ENCODE measurements at places on chromosomes 13 and 19.

DNA sequence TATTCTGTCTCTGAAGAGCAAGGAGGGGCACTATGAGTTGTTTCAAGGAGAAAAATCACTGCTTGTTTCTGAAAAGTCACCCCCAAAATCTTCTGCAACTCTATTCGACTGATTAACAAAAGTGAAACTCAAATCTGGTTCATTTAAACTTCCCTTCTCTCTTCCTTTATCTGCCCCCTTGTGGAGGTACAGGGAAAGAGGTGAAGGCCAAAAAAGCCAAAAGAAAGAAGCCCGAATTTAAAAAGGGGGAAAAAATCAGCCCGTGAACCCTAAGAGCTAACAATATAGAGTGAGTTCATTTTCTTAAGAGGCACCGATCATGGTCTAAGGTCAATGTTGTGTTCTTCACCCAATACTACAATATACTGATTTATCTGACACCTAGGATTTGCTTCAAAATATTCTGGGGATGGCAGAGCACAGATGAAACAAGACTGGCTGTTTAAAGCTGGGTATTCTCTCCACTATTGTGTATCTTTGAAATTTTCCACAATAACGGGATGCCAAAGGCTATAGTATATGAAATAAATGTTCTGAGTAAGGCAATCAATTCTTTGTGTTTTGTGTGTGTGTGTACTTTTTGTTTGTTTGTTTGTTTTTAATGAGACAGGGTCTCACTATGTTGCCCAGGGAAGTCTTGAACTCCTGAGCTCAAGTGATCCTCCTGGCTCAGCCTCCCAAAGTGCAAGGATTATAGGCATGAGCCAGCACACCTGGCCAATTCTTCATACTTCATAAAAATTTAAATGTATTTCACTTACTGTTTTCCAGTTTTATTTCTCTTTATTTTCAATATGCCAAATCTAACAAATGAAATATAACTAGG lies 55.0 kb upstream of the EEF1AKMT1 start:
- H3K4me1 ChIP-seq = peaks cover 3% of the 10 kb centered on the region
- peaks cover 3% of the 10 kb centered on the region for H3K36me3 ChIP-seq
- DNase-seq = peak; percentile 64
- H3K27ac ChIP-seq = no peak overlapping the region

DNA sequence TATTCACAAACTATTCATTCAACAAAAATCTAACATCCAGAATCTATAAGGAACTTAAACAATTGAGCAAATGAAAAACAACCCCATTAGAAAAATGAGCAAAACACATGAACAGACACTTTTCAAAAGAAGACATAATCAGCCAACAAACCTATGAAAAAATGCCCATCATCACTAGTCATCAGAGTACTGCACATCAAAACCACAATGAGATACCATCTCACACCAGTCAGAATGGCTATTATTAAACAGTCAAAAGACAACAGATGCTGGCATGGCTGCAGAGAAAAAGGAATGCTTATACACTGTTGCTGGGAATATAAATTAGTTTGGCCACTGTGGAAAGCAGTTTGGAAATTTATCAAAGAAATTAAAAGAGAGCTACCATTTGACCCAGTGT lies 487.6 kb downstream of the GPC6 start:
- no peaks in the 10 kb centered on the region for H3K27me3 ChIP-seq
- no peak overlapping the region for H3K4me3 ChIP-seq
- no peak overlapping the region for H3K27ac ChIP-seq
- no peaks in the 10 kb centered on the region for H3K4me1 ChIP-seq

GRCh38 chr19:47305309-47305751 lies 4.3 kb upstream of the C5AR1 start:
- H3K36me3 ChIP-seq = no peaks in the 10 kb centered on the region
- H3K27ac ChIP-seq = no peak overlapping the region
- H3K4me3 ChIP-seq = no peak overlapping the region
- no peaks in the 10 kb centered on the region for H3K4me1 ChIP-seq
- peak; percentile 23 for DNase-seq

DNA sequence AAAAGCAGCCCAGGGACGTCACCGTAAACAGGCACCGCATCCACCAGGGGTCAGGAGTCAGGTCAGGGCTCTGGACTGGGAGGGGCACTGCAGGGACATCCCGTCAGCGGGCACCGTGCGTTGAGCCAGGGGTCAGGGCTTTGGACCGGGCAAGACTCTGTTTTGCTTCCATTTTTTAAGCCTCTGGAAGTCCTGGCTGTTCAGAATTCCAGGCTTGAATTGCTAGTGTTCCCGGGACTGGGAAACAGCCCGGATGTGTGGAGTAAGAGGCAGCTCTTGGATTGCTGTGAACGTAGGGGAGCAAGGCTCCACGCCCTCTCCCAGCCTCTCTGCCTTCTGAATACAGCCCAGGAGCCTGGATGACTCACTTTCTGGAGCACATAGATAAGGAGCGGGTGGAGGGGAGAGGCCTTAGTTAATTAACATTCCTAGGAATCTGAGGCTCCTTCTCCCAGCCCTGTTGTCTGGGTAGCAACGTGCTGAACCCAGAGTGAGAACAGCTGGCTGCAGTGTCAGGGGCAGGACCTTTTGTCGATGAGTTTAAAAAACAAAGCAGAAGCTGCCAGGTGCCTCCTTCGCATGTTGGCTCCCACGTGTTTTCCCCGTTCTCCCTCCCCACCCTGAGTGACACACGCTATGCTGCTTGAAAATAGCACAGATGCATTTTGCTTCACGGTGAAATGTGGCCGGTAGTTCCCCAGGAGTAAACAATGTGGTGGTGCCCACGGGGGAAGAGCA lies 21.9 kb downstream of the ATP11A start:
- H3K27ac ChIP-seq = peak overlapping the region; percentile 65
- no peaks in the 10 kb centered on the region for H3K36me3 ChIP-seq
- DNase-seq = peak; percentile 84
- H3K27me3 ChIP-seq = no peaks in the 10 kb centered on the region

DNA sequence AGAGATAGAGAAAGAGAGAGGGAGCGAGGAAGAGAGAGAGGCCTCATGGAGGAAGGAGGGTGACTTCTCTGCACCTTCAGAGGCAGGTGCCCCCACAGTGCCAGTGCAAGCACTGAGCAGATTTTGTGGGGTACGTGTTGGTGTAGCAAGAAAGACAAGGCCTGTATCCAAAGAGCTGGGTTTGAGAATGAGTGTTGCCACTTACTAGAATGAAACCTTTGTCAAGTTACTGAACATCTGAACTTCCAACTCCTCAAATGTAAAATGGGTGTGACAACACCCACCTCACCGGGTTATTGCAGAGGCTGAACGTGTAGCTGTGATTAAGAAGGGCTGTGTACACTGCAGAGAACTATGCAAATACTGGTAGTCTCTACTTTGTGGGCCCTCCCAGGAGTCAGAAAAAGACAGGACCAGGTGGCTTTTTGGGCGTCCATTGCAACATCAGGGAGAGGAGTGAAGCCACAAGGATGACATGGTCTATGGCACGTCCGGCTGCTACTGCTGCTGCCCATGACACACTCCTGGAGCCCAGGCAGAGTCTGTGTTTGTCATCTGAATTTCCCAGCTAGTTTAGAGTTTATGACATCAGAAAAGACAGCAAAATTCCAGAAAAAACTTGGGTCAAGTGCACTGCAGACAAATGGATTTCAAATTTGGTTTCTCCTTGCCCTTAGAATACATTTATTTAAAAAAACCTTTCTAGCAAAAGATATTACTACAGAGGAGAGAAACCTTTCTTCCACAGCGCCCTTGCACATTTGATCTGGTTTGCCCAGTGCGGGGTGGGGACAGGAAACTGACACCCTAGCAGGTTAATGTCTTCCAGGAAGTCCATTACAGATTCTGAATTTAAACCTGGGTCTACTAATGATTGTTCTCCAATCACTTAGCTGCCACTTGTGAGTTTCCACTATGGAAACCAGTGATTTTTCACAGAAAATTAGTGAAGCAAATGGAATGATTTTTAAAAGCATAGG lies 54.0 kb upstream of the ATP12A start:
- H3K36me3 ChIP-seq = no peaks in the 10 kb centered on the region
- peaks cover 5% of the 10 kb centered on the region for H3K4me1 ChIP-seq
- no peaks in the 10 kb centered on the region for H3K27me3 ChIP-seq
- H3K4me3 ChIP-seq = no peak overlapping the region
- no peak for DNase-seq

- H3K4me3 ChIP-seq = no peak overlapping the region
- no peak for DNase-seq
- no peaks in the 10 kb centered on the region for H3K27me3 ChIP-seq
- no peaks in the 10 kb centered on the region for H3K36me3 ChIP-seq
- no peaks in the 10 kb centered on the region for H3K4me1 ChIP-seq
- no peak overlapping the region for H3K27ac ChIP-seq
These were observed 531.7 kb downstream of the SLITRK1 start for GRCh38 chr13:83350569-83350968.

- no peak for DNase-seq
- no peaks in the 10 kb centered on the region for H3K27me3 ChIP-seq
- no peaks in the 10 kb centered on the region for H3K4me1 ChIP-seq
- no peak overlapping the region for H3K4me3 ChIP-seq
- H3K36me3 ChIP-seq = no peaks in the 10 kb centered on the region
These were observed 214.6 kb downstream of the OXGR1 start for GRCh38 chr13:96779691-96780090.

DNA sequence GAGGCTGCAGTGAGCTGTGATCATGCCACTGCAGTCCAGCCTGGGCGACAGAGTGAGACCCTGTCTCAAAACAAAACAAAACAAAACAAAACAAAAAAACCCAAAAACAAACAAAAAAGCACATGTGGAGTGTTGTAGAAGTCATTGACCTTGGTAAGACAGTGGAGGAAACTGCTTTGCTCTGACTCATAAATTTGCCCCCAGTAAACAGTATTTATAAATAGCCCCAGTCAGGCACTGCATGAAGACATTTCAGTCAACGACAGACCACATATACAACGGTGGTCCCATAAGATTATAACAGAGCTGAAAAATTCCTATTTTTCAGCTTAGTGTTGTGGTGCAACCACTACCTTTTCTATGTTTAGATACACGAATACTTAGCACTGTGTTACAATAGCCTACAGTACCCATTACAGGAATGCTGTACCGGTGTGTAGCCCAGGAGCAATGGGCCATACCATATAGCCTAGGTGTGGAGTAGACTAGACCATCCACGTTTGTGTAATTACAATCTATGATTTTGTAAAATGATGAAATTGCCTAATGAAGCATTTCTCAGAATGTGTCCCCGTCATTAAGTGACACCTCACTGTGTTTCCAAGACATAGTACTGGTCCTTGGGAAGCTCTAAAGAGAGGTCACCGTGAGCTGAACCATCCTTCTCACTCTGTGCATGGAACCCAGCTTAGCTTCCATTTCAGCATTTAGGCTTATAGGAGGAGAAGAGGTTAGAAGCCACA lies 1.1 kb downstream of the ARL11 start:
- DNase-seq = no peak
- no peak overlapping the region for H3K27ac ChIP-seq
- H3K36me3 ChIP-seq = peaks cover 7% of the 10 kb centered on the region
- peak overlapping the region; percentile 52 for H3K4me3 ChIP-seq
- peaks cover 15% of the 10 kb centered on the region for H3K4me1 ChIP-seq
- no peaks in the 10 kb centered on the region for H3K27me3 ChIP-seq

- peaks cover 62% of the 10 kb centered on the region for H3K4me1 ChIP-seq
- peak overlapping the region; percentile 81 for H3K27ac ChIP-seq
- peak overlapping the region; percentile 71 for H3K4me3 ChIP-seq
- H3K36me3 ChIP-seq = peaks cover 42% of the 10 kb centered on the region
- H3K27me3 ChIP-seq = peaks cover 31% of the 10 kb centered on the region
These were observed 2.2 kb downstream of the RGCC start for GRCh38 chr13:41459432-41460073.

DNA sequence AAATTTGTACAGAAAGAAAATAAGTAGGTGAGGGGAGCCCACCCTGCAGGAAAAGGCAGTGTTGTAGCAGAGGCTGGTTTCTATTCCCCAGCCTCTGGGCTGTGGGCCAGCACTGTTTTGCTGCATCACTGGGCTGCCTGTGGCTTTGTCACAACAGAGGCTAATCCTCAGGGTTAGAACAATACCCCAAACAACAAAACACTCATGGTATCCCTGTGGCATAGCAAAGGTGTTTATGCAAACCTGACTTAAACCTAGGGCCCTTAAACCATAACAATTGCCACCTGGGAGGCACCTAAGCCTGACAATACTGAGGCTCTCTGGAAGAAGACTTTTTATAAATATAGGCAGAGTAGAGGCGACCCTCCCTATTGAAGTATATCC lies 314.7 kb downstream of the OLFM4 start:
- DNase-seq = no peak
- no peak overlapping the region for H3K27ac ChIP-seq
- no peaks in the 10 kb centered on the region for H3K27me3 ChIP-seq
- H3K4me1 ChIP-seq = no peaks in the 10 kb centered on the region

DNA sequence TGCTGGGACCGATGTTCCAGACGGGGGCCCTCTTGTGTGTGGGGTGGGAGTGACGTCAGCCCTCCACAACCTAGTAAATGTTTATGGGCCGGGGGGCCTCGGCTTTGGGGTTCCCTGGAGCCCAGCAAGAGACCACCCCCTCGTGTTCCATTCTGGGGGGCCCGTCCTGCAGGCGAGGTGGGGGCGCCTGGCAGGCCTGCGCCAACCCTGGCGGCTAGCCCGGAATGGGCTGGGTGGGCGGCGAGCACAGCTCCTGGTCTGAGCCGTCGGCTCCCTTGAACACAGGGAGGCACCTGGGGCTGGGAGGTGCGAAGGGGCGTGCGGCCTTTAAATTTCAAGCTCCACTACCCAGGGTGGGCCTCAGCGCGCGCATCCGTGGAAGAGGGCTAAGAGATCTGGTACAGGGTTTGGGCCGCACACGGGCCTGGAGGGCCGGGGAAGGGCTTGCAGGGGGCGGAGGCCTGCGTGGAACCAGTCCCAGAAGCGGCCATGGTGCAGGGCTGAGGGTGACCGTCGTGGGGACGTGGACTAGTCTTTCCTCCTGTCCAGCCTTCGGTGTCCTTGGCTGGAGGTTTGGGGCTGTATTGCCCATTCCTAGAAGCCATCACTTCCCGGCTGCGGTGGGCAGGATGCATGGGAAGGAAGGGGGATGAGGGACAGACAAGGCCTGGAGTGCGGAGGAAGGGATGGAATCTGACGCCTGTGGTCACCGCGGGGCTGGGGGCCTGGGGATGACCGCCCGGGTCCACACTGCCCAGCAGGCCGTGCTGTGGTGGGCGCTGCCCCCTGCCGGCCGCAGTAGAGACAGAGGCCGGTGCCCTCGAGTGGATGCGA lies 11.4 kb downstream of the NDUFA11 start:
- H3K4me1 ChIP-seq = peaks cover 9% of the 10 kb centered on the region
- no peaks in the 10 kb centered on the region for H3K27me3 ChIP-seq
- no peak for DNase-seq

DNA sequence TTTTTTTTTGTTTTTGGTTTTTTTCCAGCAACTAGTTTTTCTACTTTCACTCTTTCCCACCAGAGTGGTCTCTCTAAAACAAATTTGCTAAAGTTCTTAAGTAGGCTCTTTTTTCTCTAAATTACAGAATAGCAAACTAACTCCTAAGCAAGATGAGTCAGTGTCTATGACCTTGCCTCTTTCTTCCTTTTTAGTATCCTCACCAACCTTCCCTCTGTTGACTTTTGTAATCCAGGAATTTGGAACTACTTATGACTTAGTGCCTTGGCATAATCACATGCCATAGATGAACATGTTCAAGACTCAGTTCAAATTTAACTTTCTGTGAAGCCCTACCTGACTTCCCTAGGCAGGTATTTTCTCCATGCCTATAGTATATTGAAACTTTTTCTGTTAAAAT lies 32.3 kb upstream of the AKAP11 start:
- no peak overlapping the region for H3K4me3 ChIP-seq
- no peaks in the 10 kb centered on the region for H3K27me3 ChIP-seq
- no peak overlapping the region for H3K27ac ChIP-seq
- no peaks in the 10 kb centered on the region for H3K4me1 ChIP-seq
- DNase-seq = no peak
